ENCODE measurements at places on chromosomes 6 and 20. TPM values are rescaled to one million over a fixed set of nuclear protein-coding genes. Genes with fewer than 3 reads are reported as not detected.

GRCh38 chr20:19018881-19019280 is 193.6 kb upstream of the SLC24A3 start:
- DNase-seq: no peak

- no peak for DNase-seq
Observed at GRCh38 chr6:1577896-1578745, 31.6 kb upstream of the FOXC1 start.

Gene FHL5
- total RNA-seq: not detected

- no peak for DNase-seq
Observed at GRCh38 chr20:20780127-20780824, 67.8 kb upstream of the RALGAPA2 start.

- DNase-seq: no peak
Observed at GRCh38 chr6:17211101-17211500, 70.1 kb upstream of the RBM24 start.

Gene CCN6
- total RNA-seq: not detected

Gene GPSM3
- 89.5 TPM for total RNA-seq

Gene REM1
- total RNA-seq: not detected

Gene AVP
- not detected for total RNA-seq

Gene BPIFB1
- not detected for total RNA-seq

GRCh38 chr20:38299963-38300362 is 4.0 kb upstream of the BPI start:
- DNase-seq: no peak

Gene PLCB1
- total RNA-seq: 9.9 TPM

DNA sequence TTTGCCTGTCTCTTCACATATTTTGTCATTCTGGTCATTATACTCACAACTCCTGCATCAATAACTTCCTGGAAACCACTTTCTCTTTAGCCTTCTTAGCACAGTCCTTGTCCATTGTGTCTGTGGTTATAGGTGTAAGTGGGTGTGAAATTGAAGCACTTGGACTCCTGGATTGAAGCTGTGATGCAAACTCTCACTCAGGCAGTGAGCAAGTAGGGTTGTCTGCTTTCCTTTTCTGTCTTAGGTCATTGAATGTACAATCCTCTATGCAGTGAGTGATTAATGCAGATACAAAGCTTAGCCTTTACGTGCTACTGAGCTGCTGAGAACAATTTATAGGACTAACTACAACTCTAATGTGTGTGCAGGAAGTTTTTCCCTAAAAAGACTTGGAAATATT is 54.8 kb downstream of the ADGRB3 start:
- no peak for DNase-seq

DNA sequence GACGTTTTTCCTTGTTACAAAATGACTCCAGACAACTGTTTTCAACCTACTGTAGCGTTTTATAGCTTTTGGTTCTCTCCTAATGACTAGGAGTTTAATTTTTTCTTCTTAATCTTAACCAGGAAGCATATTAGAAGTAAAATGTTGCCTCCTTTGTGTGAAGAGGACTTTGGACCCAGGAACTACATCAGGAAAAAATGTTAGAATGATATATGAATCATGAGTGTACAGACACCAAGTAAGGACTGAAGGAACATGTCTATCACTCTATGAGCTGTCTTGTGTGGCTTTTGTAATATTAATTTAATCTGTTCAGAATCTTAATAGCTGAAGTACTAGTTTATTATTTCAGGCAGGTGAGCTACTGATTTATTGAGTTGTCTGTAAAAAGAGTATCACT is 71.0 kb upstream of the MARCKS start:
- DNase-seq: no peak

DNA sequence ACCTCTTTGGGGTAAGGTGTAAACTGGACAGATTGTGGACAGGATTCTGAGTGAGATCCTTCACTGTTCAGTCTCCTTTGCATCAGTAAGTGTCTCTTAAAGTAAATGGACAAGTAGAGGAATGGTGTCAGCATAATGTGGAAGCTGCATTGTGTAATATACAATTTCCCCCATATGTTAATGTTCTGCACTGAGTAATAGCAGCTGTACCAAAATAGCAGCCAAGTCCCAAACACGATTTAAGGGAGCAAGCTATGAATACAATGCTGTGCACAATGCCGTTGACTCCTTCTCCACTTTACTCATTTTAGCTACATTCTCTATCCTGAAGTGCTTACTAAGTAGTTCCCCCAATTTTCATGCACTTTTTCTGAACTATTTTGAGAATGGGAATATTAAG is 21.1 kb upstream of the TRIM26 start:
- no peak for DNase-seq

DNA sequence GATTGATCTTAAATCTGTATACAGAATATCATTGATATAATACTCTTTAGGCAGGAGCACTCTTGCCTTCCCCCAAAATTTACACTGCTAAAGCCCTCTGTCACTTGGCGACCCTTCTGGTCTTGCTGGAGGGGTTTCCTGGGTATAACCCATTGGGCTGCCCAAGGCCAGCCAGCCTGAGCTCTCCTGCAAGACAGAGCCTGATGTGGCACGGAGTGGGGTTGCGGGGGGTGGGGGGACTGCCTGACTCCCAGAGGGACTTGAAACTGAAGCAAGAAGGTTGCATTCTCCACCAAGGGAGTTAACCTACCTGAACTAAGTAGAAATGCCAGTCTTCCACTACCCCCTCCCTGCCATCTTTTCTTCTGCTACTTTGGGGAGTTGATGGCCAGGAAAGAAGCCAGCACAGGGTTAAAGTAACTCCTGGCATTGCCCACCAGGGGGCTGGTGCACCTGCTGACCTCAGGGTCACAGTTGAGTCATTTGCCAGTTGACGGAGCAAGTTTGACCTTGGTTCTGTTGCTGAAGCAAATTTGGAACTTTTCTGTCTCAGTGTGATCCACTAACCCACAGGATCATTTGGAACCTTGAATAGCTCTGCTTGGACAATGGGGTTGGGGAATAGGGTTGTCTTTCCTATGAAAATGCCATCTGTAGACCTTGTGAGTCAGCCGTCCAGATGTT is 79.4 kb downstream of the ASXL1 start:
- no peak for DNase-seq

Gene ANKRD66
- not detected for total RNA-seq

GRCh38 chr6:20924911-20925543 is 390.8 kb downstream of the CDKAL1 start:
- DNase-seq: no peak

Gene CDYL
- total RNA-seq: 32.2 TPM

Gene CD24
- total RNA-seq: not detected

GRCh38 chr6:74807674-74808073 is 398.2 kb downstream of the COL12A1 start:
- no peak for DNase-seq

GRCh38 chr6:9936551-9936950 is 478.3 kb downstream of the TFAP2A start:
- DNase-seq: no peak

Gene C6orf52
- 6.8 TPM for total RNA-seq

DNA sequence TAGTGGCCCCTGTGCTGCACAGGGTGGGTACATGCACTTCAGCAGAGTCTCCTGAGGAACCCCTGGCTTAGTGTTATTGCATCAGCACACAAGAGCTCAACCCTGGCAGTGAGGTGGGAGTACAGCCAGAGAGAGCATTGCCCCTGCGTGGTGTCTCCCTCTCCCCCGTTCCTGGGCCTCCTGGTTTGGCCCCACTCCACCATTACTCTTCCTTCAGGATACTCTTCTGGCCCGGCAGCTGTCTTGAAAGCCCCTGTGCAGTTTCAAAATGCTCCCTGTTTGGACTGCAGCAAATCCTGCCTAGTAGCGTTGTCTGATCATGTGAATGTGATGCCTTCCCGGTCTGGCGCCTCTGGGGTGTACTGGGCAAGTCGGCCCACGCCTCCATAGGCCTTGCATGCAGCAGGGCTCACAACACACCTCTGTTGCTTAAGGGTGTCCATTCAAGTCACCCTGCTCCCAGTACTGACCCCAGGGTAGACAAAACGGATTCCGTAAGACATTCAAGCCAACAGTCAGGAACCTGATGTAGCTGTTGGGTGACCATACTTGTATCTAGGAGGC is 32.1 kb downstream of the TXNDC5 start:
- no peak for DNase-seq

Gene MAN1A1
- total RNA-seq: 38.4 TPM

DNA sequence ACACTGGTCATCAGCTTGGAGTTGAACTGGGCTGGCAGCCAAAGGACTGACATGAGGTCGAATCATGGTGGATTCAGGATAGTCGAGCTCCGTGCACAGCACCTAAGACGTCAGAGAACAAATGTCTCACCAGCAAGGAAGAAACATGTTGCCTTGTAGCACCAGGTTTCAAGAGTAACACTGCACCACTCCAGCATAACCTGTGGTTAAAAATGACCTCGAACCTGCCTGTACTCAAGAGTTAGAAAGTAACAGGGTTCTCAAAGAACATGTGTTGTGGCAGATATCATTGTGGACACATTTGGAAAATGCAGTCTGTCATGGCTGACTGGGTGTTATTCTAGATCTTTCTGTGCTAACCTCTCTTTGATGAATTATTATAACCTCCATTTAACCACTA is 511.6 kb downstream of the CDH26 start:
- DNase-seq: no peak

DNA sequence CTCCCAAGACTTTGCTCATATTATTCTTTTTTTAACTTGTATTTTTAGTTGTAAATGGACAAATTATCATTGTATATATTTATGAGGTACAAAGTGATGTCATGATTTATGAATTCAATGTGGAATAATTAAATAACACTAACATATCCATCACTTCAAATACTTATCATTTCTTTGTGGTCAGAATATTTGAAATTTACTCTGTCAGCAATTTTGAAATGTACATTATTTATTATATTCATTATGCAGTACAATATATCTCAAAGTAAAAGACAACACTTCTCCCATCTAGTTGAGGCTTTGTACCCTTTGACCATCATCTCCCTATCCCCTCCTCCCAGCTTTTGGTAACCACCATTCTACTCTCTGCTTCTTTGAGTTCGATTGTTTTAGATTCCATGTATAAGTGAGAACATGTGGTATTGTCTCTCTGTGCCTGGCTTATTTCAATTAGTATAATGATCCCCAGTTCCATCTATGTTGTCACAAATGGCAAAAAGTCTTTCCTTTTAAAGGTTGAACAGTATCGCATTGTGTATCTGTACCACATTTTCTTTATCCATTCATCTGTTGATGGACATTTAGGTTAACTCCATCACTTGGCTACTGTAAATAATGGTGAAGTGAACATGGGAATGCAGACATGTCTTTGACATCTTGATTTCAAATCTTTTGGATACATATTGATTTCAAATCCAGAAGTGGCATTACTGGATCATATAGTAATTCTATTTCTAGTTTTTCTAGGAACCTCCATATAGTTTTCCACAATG is 197.2 kb downstream of the KIF6 start:
- no peak for DNase-seq

GRCh38 chr20:36571564-36572504 is 1.6 kb upstream of the TGIF2 start:
- DNase-seq: no peak

Gene E2F3
- total RNA-seq: 32.3 TPM

Gene C4A
- 3.4 TPM for total RNA-seq

Gene SLC22A1
- 0.22 TPM for total RNA-seq

Gene FOXC1
- not detected for total RNA-seq

DNA sequence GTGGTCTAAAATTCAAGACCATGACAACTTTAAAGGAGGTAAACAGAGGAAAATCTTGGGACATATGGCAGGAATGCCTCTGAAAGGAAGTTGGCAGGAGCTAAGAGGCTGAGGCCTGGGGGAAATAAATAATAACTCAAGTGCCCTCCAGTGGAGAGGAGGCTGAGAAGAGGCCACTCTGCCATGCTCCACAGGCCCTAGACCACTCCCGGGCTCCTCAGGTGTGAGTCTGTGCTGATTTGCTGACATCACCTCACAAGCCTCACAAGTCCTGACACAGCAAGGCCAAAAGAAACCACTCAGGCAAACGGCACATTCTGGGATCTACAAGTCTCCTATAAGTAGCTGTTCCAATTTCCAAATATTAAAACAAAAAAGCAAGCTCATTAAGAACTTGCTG is 91.0 kb upstream of the RIPOR2 start:
- DNase-seq: no peak
